ENCODE measurements at places on chromosomes 3 and 15.

- peak; percentile 28 for DNase-seq
Observed at GRCh38 chr3:124363476-124363875, 366.8 kb upstream of the UMPS start.

DNA sequence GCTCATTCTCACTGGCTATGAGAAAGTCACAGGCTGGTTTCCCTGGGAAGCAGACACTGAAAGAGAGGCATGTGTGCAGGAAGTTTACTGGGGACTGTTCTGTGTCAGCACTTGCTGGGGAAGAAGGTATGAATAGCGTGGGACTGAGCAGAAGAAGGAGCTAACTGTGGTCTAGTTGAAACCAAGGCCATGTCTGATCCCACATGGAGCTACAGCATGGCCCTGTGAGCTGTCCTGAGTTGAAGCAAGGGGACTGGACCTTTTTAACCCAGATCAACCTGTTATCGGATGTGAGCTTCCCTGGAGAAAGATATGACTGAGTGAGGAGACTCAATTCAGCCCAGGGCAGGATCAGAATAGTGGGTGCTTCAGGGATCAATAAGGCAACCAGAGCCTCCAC, 53.7 kb downstream of the DCLK3 start:
- no peak for DNase-seq

GRCh38 chr15:25515633-25516032, 76.8 kb upstream of the UBE3A start:
- DNase-seq = no peak

GRCh38 chr3:179811321-179812095, 158.7 kb downstream of the USP13 start:
- DNase-seq = peak; percentile 90

DNA sequence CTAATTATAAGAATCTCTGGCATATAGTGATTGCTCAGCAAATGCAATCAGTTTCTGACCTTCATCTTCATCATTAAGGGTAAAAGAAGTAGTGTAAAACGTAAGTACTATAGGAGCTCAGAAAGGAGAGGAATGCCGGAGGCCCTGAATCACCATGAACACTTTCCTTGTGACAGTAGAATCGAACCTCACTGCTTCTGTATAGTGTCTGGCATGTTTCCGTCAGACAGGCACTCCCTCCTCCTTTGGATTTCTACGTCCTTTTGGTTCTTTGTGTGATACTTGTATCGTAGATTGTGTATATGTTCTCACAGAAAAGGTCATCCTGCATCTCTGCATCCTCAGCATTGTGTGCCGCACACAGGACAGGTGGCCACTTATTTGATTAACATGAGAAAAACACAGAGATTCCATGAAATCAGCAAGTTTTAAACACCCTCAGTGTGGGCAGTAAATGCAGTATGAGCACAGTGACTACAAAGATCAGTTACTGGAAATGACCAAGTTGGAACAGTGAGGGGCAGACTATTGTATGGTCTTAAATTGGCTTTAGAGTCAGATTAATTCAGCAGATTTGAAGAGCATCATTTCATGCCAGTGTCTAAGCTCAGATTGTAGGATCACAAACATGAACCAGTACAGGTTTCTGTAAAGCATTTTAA, 234.5 kb downstream of the UBE2E2 start:
- DNase-seq = no peak

DNA sequence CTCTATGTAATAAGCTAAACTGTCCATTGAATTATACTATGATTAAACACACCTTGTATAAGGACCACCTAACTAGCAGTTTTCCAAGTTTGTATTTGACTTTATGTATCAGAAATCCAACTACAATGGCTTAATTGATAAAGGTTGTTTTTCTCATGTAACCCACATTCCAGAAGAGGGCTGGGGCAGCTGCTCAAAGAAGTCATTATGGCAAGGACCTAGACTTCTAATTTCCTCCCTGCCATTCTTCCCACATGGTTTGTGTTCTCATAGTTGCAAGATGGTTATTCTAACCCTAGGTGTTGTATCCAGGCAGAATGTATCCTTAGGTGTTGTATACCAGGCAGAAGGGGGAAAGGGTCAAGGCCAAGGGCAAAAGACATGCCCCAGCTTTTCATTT, 35.7 kb downstream of the GPR176 start:
- no peak for DNase-seq

GRCh38 chr3:143628971-143629370, 219.3 kb downstream of the SLC9A9 start:
- DNase-seq = peak; percentile 50

DNA sequence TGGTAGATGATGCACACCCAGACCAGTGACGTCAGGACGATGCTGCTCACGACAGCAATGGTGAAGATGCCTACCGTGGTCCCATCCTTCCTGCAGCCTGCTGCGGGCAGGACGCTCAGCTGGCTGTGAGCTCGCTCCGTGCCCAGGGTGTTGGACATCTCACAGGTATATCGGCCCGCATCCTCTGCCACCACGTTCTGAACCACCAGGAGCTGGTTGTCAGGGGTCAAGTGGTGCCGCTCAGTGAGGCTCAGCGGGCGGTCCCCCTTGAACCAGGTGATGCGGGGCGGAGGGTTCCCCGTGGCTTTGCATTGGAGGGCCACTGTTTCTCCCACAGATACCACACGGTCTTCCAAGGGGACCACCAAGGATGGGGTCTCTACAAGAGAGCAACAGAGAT, 117.8 kb downstream of the LRIG1 start:
- no peak for DNase-seq

DNA sequence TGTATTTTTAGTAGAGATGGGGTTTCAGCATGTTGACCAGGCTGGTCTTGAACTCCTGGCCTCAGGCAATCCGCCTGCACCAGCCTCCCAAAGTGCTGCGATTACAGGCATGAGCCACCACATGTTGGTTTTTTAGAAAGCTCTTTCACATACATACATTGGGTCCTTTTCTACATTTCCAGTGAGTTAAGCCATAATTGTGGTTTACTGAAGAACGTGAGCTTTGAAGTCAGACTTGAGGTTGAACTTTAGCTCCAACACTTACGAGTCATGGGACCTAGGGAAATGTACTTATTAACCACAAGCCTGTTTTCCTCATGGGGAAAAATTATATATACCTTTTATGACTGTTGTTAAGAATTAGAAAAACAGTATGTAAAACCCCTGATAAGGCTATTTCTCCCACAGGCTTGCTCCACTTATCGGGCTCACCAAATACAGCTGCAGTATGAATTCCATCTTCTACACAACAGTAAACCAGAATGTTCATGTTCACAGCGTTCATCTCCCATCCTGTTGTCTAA, 39.0 kb downstream of the GPR160 start:
- DNase-seq = peak; percentile 67

GRCh38 chr3:13072600-13073325, 466 bp downstream of the IQSEC1 start:
- DNase-seq = no peak

DNA sequence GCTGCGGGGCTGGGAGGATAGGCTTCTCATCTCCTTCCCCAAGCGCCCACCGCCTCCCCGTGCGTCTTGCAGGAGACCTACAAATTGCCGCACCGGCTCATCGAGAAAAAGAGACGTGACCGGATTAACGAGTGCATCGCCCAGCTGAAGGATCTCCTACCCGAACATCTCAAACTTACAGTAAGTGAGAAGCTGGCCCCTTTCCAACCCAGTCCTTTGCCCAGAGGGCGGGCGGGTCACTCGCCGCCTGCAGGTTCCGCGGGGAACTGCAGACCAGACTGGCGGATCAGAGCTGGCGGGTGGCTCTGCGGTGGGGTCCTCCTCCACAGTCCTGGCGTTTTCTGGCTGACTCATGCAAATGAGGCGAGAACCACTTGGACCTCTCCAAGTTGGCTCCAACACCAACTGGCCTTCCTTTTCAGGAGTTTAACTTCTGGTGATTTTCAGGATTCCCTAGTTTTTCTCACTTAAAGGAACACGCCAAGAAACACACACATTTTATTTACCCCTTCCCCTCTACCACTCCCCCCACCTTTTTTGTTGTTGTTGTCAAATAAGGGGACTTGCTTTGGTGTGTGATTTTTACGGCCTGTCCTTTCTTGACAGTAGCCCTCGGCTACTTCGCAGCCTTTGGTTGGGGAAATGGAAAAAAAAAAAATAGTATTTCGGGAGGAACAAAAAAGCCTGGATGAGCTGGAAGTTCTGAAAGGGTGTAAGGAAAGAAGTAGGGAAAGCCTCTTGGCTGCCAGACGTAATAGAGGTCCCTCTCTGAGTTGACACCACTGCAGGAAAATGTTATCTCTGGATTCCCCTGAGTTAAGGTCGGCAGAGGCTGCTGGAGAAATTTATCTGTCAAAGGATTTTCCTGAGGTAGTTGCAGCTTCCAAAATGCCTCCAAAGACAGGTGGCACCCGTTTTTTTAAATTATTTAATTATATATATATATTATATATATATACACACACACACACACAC, 1.3 kb downstream of the BHLHE40 start:
- DNase-seq = peak; percentile 95

GRCh38 chr3:64321747-64322146, 96.5 kb upstream of the PRICKLE2 start:
- peak; percentile 81 for DNase-seq

GRCh38 chr3:121980450-121980796, 41.6 kb downstream of the ILDR1 start:
- DNase-seq = no peak

GRCh38 chr15:42679285-42680141, 57.4 kb downstream of the CDAN1 start:
- DNase-seq = no peak

DNA sequence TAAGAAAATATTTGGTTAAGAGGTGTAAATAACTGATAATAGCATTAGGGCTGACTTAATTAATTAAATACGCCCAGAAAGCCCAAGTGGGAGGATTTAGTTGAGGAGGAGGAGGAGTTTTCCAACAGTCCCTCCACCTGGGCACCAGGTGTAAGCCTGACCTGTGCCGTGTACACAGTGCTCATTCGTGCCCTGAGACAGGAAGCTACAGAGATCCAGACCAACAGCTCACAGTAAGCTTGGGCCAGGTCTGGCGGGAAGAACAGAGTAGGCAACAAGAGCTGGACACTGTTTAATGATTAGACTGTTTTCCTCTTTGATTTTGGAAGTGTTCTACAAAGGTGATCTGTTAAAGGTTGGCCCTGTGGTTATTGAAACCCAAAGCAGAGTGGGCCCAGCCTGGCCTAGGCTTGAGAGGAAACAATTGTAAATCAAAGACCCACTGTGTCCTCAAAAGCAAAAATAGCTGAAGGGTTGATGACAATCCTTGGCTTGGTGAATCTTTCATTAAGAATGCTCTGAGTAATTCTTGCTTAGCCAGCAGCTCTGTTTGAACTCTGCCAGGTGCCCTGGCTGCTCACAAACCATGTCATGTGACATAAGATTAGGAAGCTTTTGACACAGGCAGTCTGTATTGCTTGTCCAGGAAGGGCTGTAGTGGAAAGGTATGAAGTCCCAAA, 13.8 kb downstream of the SQOR start:
- DNase-seq = peak; percentile 57

DNA sequence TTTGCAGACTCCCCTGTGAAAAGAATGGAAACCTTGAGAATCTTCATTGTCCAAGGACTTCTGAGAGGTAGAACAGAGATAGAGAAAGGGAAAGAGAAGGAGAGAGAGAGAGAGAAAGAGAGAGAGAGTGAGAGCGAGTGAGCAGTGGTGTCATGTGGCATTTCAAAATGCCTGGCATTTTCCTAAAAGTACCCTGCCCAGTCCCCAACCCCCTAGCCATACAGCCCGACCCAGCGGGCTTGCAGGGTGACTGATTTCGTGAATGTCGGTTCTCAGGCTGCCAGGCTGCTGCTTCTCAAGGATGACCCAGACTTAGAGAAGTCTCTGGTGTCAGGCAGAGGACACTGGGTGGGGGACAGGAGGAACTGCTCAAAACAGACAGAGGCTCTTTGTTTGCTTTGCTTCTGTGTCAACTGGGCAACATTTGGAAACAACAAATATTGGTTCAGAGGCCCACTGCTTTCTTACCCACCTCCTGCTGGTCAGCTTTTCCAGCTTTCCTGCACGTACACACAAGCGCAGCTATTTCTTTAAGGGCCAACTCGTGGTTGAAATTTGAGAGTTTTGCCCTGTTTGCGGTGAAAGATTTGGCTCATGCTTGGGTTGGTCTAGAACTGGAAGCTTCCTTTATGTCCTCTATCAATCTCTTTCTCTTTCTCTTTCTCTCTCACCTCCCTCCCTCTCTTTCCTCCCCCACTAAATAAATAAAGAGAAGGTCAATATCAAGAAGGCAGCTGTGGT, 3.7 kb upstream of the TF start:
- peak; percentile 77 for DNase-seq

GRCh38 chr15:53884441-53884840, 93.8 kb upstream of the UNC13C start:
- DNase-seq = no peak

- DNase-seq = no peak
Observed at GRCh38 chr15:75650908-75651809, 3.4 kb downstream of the SNX33 start.

- no peak for DNase-seq
Observed at GRCh38 chr3:114005481-114005880, 50.8 kb downstream of the CCDC191 start.

- peak; percentile 31 for DNase-seq
Observed at GRCh38 chr3:38084334-38085310, 45.6 kb downstream of the DLEC1 start.

DNA sequence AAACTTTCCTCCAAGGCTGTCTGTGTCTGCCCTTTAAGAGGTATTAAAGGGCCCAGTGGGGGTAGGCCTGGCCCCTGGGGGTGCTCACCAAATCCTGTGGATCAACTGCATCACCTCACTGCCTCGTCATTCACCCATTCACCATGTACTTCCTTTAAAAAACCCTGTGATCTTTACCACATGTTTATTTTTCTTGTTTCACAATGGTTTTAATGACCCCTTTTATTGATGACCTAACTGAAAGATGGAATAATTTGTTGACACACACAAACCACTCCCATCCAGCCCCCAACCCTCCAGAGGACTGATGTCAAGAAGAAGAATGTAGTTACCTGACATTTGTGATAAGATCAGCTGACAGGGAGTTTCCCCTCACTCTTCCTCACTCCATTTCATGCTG, 40.8 kb downstream of the KCNAB1 start:
- peak; percentile 48 for DNase-seq

- DNase-seq = peak; percentile 81
Observed at GRCh38 chr3:136114421-136114820, 81.7 kb downstream of the MSL2 start.

GRCh38 chr15:99564221-99565048, 1.3 kb upstream of the MEF2A start:
- DNase-seq = peak; percentile 60

GRCh38 chr3:26438981-26439884, 183.3 kb upstream of the LRRC3B start:
- no peak for DNase-seq

GRCh38 chr3:29591579-29591978, 310.7 kb downstream of the RBMS3 start:
- no peak for DNase-seq

DNA sequence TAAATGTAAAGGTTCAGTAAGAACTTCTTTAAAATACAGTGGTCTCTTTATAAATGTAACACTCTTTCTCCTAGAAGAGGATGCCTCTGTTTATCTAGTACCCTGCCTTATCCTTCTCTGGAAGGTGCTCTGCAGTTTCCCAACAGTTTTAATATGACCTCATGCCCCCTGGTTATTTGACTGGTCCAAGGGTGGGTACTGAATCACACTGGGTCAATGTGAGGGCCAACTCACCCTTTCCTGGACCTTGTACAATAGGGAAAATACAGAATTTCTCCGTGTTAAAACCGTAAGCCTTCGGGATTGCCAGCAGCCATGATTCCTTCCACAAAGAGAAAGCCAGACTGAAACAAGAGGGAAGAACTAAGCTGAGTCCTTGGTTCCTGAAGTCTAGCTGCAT, 9.2 kb downstream of the DCBLD2 start:
- no peak for DNase-seq
